ENCODE measurements at places on chromosomes 3 and 15.

DNA sequence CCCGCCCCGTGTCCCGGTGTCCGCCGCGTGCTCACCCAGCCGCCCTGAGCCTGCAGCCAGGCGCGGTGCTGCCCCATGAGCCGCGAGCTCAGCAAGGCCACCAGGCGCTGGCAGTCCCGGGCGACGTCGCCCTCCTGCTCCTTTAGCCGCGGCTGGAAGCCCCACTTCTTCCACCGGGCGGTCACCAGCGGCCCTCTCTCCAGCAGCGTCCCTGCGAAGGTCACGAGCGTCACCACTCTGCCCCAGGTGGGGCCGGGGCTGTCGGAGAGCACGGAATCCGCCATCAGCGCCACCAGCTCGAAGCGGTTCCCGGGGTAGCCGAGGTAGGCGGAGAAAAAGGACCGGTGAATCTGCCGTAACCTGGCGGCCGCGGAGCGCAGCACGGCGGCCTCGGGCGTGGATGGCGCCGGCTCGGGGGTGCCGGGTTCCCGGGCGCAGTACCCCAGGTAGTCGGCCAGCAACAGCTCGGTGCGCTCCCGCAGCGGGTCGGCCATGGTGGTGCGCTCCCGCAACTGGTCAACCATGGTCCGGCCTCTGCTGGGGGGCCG lies 298 bp downstream of the BCL2L10 start:
- DNase-seq = peak; percentile 18

DNA sequence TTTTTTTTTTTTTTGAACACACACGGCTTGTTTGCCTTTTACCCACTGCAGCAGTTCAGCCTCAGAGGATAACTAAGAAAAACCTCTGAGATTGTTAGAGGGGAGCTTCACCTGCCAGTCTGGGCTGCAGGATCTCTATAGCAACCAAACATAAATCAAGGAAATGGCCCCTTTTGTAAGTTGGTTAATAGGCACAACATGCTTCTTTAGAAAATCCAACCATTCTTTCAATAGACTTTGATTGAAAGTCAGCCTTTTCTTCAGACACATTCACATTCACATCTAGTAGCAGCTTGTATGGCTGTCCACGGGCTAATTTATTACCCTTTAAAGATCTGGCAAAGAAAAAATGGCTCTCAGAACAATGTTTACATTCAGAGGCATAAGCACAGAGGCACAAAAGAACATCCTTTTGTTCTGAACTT lies 136.6 kb upstream of the RARB start:
- no peak for DNase-seq

DNA sequence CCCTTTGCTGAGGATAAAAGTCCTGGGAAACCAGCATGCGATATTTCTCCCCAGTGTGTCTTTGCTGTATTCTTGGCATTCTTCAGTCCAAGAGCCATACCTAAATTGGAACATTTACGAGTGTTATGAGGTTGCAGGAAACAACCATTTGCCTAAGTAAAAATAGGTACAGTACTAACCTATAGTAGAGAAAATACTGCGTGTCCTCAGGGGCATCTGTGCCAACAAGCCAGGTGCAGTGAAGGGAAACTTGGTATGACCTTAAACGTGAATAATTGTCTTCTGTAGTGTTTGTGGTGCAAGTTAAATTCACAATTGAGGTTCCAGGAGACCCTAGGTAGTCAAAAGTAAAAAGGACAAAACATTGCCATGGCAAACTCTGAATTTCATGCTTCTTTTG lies 12.2 kb downstream of the IL5RA start:
- no peak for DNase-seq

GRCh38 chr3:45100981-45101407 lies 45.2 kb downstream of the CDCP1 start:
- no peak for DNase-seq

DNA sequence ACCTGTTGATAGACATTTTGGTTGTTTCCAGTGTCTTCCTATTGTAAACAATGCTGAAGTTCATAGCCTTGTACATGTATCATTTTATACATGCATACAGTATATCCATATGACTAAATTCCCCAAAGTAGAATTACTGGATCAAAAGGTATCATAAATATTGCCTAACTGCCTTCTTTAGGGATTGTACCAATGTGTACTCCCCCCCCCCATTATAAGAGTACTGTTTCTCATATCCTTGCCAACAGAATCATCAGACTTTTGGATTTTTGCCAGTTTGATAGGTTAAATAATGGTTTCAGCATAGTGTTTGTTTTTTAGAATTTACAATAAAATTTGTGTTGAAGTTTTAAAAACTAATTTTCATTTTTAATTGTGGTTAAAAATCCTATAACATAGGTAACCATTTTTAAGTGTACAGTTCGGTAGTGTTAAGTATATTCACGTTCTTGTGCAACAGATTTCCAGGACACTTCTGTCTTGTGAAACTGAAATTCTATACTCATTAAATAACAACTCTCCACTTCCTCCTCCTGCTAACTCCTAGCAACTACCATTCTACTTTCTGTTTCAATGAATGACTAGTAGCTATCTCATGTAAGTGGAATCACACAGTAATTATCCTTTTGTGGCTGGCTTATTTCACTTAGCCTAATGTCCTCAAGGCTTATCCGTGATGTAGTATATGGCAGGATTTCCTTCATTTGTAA lies 30.8 kb upstream of the MAP3K13 start:
- DNase-seq = no peak

DNA sequence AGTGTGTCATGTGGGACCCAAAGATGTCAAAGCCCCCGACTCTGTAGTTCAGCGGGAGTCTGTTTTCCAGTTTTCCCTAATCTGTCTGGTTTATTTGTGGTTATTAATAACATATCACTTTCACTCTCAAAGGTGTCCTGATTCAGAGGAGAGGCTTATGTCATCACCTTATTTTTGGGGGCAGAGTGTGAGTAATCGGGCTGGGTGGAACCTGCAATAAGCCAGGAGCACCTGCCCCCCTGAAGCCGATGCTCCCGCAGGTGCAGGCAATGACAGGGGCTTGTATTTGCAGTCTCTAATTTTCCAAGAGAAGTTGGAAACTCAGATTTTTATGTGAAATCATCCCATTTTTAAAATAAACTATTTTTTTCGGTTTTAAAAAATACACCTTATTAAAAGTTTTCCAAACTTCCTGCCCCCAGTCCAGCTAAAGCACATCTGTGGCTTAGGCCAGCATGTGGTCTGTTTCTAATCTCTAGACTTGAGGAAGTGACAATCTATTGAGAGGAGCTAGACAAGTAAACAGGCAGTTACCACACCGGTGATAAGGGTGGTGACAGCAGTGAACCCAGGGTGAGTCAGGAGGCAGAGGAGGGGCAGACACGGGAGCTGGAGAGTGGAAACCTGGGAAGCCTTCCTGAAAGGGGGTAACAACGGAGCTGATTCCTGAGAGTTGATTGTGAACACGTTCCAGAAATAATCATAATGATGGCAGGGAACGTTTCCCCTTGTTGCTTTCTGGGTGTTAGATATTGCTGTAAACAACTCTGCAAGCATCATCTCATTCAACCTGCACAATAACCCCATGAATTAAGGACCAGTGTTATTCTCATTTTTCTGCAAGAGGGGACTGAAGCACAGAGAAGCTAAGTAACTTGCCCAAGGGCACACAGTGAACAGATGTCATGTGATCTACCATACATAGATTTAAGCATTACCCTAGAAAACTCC lies 37.2 kb downstream of the BHLHE40 start:
- no peak for DNase-seq

- no peak for DNase-seq
These were observed 401 bp downstream of the ZSCAN29 start for GRCh38 chr15:43370310-43370974.
